ENCODE measurements at places on chromosomes 6 and 20. TPM values are rescaled to one million over a fixed set of nuclear protein-coding genes. Genes with fewer than 3 reads are reported as not detected.

GRCh38 chr6:46059608-46060007, 43.9 kb upstream of the CLIC5 start:
- no peak for DNase-seq

The CTCFL gene
- not detected for total RNA-seq

The POU3F2 gene
- total RNA-seq: not detected

GRCh38 chr20:47183367-47183766, 173.1 kb downstream of the ZMYND8 start:
- DNase-seq: no peak

DNA sequence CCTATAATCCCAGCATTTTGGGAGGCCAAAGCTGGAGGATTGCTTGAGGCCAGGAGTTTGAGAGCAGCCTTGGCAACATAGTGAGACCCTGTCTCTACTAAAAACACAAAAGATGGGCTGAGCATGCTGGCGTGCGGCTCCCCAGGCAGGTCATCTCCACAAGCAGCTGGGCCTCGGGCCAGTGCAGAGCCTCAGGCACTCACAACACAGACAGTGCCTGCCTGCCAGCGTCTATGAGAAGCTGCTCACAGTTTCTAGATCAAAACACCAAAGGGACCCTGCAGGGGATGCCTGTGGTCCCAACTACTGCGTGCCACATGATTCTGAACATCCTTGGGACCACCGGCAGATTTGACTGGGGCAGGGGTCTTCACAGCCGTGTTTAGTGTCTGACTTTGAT, 59.4 kb downstream of the GINS1 start:
- DNase-seq: no peak

The ATRN gene
- total RNA-seq: 35.2 TPM

The BTNL2 gene
- total RNA-seq: not detected

GRCh38 chr6:6508643-6509042, 79.9 kb upstream of the LY86 start:
- no peak for DNase-seq

GRCh38 chr20:44442298-44443070, 33.2 kb upstream of the TTPAL start:
- no peak for DNase-seq

GRCh38 chr6:15512721-15513120, 150.1 kb downstream of the DTNBP1 start:
- DNase-seq: no peak

DNA sequence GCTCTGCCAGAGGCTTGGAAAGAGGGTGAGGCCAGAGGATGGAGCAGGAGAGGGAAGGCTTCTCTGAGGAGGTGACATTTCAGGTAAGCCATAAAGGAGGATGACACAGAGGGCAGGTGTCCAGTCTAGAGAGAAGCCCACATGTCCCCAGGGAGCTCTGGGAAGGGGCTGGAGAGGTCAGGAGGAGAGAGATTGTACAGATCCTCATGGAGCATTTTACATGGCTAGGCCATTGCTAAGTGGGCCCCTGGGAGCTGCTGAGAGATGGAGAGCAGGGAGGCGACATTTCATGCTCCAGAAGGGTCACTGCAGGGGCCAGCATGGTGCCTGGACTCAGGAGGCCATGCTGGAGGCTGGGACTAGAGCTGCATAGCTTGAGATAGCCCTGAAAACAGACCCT, 124.5 kb downstream of the TOX2 start:
- no peak for DNase-seq

DNA sequence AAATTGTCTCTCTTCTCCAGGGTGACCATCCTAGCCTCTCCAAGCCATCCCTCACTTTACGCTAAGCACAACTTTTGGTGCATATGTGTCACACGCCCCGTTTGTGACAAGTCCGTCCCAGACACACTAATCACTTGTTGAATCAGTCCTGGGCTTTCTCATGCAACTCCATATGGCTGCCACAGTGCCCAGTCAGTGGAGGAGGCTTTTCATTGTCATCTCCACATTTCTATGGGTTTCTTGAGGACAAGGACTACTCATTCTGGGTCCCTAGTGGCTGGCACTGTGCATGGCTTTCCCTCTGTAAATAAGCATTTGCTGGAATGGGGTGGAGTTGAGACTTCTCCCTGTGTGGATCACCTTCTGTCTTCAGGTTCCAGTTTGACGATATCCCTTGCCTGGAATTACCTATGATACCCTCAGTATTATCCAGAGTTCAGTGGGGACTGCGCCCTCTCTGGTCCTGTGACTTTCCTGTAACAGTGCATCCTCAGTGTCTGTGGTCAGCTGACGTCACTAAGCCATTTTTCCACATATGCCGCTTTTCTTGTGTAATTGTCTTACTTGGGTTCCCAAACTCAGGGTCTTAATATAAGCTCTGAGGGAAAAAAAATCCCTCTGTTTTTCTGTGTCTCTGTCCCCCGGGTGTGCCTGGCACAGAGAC, 59.8 kb upstream of the MYL9 start:
- DNase-seq: no peak

The HLA-F gene
- 1.1 TPM for total RNA-seq

GRCh38 chr6:153312634-153313033, 181.6 kb upstream of the RGS17 start:
- DNase-seq: peak; percentile 22

GRCh38 chr6:4032475-4032874, 46.5 kb downstream of the FAM217A start:
- DNase-seq: no peak

DNA sequence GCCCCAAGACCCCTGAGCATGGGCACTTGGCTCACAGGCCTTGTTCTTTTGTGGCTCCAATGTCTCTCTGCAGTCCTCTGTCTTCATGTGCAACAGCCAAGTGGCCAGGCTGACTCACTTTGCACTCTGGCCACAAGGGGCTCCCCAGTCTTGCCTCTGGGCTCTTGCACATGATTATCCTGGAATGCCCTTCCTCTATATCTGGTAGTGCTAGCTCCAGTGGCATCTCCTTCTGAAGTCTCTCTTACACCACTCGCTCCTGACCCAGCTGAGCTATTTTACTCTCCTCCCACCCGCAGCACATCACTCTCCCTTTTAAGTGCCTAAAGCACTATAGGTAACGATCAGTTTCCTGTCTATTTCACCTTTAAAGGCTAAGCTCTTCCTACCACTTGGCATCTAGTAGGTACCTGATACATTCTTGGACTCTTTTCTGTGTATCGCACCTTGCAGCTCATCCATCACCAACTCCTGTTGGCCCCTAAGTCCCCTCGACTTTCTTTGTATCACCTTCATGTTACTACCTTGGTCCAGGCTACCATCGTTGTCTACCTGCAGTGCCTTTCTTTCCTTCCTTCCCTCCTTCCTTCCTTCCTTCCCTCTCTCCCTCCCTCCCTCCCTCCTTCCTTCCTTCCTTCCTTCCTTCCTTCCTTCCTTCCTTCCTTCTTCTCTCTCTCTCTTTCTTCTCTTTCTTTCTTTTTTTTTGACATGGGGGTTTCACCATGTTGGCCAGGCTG, 211.9 kb upstream of the RNF24 start:
- DNase-seq: peak; percentile 47

- DNase-seq: peak; percentile 28
These were observed 44.9 kb upstream of the FAM83B start for GRCh38 chr6:54801669-54802068.

- no peak for DNase-seq
These were observed 19.9 kb upstream of the PHACTR3 start for GRCh38 chr20:59584278-59584925.

The TMC2 gene
- total RNA-seq: not detected

The CTAGE9 gene
- total RNA-seq: not detected

DNA sequence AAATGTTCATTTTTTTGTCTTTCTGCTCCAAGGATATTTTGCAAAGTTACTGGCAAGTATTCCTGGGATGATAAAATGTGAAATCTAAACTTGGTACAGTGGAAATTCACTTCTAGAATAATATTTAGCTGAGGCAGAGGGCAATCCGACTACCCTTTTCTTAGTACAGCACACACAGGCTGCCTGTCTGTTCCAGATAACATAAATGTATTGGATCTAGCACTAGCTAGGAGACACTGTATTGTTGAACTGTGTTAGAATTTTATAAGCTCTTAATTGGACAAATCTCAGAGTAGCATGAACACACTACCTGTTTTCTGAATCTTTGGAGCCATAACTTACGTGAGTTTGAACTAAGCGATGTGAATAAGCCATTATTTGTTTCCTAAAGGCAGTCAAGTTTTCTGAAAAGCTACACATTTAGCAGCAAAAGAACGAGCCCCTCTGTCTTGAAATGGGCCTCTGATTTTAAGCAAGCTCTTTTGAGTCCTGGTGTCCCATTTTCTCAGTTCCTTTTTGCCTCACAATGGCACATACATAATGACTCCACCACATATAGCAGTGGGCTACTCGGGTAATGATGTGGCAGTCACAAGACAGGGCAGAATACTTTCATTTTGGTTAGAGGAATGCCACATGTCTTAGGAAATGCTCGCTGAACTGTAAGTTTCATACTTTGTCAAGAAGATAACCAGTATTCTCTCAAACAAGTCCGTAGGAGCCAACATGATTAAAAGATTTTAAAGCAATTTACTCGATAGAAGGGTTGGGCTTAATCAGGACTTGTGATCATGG, 116.5 kb upstream of the ESR1 start:
- DNase-seq: peak; percentile 80

DNA sequence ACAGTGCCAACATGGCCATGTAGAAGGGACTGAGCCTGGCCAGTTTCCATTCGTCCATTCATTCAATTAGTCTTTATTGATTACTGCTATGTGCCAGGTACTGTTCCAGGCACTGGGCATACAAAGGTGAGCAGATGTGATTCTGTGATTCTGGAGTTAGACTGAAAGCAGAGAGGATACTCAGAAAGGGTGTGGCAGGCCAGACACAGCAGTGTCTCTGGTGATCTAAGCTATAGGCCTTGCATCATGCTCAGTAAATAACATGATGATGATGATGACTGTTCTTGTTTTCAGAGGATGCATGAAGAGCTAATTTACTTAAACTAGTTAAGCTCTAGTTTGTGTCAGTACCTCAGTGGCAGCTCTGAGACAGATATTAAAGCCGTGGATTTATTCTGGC, 31.4 kb upstream of the FUCA2 start:
- no peak for DNase-seq

The SYNDIG1 gene
- 1.6 TPM for total RNA-seq

The PERP gene
- 25.0 TPM for total RNA-seq

GRCh38 chr20:4476903-4477500, 244.7 kb upstream of the PRND start:
- DNase-seq: no peak

- no peak for DNase-seq
These were observed 80.4 kb upstream of the PMEPA1 start for GRCh38 chr20:57790176-57790575.

DNA sequence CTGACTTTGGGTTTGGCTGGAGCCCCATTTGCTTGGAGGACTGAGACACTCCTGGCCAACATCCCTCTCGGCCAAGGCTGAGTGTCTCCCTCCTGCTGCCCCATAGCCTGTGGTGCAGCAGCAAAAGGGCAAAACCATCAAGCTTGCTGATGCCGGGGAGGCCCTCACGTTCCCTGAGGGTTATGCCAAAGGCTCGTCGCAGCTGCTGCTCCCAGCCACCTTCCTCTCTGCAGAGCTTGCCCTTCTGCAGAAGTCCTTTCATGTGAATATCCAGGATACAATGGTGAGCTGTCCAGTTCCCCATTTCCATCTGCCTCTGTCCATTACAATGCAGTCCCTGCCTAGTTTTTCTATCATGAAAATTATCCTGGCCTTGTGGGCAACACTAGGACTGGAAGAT, 6.0 kb downstream of the BPIFB6 start:
- DNase-seq: no peak

GRCh38 chr6:42367353-42368011, 84.2 kb downstream of the TRERF1 start:
- DNase-seq: no peak

DNA sequence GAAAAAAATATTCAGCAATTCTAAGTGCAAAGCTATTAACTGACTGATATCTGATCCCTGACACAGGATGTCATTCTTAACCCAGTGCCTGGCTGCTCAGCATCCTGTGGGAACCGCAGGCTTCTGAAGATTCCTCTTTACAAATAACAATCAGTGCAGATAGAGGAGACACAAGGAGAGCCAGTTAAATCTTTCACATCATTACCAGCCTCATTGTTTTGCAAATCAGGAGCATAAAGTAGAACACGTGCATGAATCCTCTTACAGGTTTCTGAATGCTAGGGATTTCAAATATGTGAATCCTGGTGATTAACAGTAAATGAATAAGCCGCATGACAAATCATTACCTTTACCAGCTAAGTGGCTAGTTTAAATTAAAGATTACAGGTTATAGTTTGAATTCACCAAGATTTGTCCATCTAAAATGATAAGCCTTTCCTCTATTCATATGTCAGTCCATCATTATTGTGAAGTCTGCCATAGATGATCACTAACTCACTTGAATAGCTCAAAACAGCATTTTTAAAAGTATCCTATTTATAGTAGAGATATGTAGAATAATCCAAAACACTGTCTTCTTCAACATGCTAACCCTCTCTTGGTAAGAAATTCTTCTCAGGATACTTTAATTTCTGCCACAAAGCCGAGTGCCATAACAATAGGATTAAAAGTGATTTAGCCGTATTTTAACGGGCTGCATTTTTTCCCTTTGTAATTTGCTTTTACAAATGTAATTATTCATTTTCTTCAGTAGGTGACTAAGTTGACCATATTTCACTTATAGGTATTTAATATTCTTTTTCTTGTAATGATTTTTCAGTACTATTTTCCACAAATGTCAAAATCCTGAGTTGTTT, 367.3 kb upstream of the EPHA7 start:
- DNase-seq: no peak

- DNase-seq: no peak
These were observed 6.7 kb upstream of the ATXN1 start for GRCh38 chr6:16767765-16768476.

The SLC22A3 gene
- 1.5 TPM for total RNA-seq

The PPARD gene
- total RNA-seq: 1.3 TPM
